ENCODE measurements at places on chromosomes 11 and 22.

DNA sequence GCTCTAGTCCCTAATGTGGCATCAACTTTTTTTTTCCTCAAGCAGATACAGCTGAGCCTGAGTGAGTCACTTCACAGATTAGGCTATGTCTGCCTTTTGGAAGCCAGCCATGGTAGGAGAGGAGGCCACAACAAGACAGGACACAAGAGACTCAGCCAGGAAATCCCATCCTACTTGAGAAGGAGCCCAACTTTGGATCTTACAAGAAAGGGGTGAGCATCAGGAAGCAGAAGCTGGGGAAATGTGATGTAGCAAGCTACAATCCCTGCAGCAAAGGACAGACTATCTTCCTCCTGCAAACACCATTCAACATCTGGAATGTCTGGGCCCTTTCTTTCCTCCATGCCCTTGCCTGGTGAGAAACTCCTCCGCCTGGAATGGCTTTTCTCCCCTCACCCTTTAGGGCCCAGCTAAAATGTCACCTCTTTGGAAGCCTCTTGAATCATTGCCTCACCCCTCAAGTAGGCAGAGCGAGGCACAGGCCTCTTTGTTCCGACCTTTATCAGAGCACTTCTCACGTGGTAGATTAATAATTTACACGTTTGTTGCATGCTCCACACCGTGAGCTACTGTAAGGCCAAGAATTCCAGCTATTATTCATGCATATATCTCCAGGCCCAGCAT is 156.4 kb upstream of the PITPNB start:
- DNase-seq: no peak

GRCh38 chr11:116771935-116772334 is 852 bp downstream of the BUD13 start:
- DNase-seq: no peak

DNA sequence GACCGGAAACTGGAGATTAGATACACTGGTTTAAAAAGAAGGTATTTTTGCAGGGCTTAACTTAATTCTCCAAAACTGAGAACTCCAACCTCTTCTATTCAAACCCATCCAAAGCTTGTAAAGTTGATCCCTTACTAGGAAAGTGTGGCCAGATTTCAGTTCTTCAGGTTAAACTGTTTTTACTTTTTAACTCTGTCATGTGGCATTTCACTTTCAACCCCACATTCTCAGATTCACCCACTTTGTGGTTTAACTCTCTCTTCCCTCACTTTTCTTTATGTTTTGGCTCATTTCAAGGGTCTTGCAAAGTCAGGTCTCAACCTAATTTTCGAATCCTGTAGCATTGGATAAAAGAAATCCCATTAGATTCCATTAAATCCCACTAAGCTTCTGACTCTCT is 75.4 kb downstream of the MPPED2 start:
- DNase-seq: no peak

DNA sequence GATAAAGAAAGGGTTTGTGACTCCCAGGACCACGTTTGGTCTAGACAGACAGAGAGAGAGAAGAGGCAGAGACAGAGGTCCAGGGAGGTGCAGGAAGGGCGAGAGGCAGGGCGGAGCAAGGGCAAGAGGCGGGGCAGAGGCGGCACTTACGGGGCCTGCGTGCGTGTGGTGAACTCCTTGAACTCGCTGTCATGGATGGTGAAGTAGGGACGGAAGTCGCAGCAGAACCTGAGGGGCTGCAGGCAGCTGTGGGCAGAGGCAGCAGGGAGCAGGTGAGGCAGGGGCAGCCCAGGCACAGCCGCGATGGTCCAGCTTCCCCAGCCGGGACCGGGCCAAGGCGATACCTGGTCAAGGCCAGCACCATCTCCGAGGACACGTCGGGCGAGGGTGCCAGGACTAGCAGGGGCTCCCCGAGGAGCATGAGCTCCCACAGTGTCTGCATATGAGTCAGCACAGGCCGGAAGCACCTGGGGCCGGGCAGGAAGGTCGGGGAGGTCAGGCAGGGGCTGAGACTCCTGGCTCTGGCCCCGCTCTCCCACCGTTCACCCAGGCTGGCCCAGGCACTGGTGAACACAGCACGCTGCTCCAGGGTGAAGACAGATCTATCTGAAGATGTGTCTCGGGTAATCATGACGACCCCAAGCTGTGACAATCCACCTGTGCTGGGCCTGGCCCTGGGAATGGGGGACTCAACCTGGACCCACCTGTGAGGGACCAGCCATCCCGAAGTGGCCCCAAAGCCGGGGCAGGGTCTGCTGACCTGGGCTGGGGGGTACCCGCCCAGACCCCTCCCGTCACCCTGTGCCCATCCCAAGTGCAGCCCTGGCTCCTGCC is 7.2 kb upstream of the PLXNB2 start:
- DNase-seq: no peak

GRCh38 chr11:33018840-33019239 is 3.2 kb downstream of the DEPDC7 start:
- no peak for DNase-seq

DNA sequence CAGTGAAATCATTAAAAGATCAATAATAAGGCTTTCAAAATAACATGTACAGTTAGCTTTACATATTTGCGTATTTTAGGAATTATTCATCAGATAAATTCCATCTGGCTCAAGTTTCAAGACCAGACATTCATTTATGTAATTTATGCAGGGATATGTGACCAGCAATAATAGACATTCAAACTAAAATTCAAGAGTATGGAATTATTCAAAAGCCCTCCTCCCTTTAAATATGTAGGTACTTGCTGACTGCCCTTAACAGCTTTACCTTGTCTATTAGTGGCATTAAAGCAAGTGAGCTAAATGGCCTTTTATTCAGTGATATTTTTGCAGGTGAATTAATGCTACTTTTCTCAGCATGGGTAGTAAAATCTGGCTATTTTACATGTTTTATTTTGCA is 126.1 kb downstream of the LRRC4C start:
- DNase-seq: no peak

- no peak for DNase-seq
Measured at GRCh38 chr11:68099474-68100405, 21.4 kb downstream of the CHKA start.

DNA sequence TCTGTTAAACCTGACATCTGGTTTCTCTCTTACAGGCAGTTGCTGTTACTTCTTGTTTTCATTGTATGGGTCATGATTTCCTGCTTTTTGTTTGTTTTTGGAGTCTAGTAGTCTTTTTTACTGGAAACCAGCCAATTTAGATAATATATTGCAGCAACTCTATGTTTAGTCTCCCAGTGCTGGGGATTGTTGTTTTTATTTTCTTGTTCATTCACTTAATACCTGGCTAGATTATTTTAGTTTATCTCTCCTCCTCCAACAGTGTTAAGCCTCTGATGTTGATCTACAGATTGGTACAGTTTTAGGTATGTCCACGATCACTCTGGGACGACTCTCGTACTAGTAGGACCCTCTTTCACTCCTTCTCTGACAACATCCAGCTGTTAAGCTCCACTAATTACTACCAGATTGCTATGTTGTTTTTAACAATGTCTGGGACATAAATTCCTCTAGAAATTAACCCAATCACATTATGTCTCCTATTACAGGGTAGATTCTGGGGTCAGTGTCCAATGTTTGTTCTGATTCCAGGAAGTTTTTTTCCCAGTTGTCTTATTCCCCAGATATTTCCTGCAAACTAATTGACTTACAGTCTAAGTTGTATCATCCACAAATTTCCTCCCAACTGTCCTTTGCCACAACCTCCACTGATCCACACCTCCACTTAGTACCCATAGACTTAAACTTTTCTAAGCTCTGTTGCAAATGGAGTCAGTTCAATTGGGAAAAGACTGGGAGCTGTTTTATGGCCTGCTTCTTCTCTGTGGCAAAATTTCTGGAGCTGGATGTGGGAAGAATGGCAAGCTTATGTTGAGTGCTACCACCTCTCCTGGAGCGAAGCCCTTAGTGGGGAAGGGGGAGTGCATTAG is 1280.6 kb upstream of the CNTN5 start:
- DNase-seq: no peak

DNA sequence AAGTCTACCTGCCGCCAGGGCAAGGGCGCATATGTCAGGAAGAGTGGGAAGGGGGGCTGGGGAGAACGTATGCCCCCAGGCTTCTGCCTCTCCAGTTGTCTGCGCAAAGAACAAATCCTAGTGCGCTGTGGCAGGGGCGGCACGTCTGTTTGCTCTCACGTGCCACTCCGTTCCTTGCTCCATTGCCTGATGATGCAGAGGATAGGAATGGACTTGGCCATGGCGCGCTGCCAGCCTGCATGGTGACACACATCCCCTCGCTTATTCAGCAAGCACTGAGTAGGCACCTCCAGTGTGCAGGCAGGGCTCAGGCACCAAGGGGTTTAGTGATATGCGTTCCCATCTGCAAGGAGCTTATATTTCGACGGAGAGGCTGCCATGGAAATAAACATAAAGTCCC is 45.4 kb upstream of the SLC22A12 start:
- no peak for DNase-seq

- DNase-seq: no peak
Measured at GRCh38 chr11:114098927-114099326, 39.4 kb downstream of the ZBTB16 start.

GRCh38 chr11:65630215-65630614 is 7.7 kb upstream of the SIPA1 start:
- DNase-seq: no peak

GRCh38 chr22:30201945-30202344 is 44.6 kb downstream of the LIF start:
- DNase-seq: no peak

DNA sequence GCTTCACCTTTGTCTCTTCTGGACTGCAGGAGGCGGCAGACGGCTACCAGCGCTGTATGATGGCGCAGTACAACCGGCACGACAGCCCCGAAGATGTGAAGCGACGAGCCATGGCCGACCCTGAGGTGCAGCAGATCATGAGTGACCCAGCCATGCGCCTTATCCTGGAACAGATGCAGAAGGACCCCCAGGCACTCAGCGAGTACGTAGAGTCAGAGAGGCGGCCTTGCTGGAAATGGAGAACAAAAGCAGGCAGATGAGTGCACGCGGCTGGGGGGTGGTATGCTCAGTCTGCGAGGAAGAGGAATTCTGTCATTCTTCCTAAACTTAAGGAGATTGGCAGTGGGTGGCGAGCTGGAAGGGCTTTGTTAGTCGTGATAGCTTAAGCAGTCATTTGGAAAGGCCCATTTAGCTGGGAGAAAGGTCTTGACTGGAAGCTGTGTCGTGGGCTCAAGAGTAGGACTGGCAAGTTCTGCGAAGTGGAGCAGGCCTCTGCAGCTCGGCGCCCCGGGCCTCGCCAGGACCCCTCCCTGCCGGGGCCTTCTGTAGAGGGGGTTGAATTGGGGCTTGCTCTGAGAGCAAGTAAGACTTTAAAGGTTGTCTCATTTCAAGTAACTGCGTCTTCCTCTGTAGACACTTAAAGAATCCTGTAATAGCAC is 3.0 kb upstream of the FERMT3 start:
- no peak for DNase-seq

- no peak for DNase-seq
Measured at GRCh38 chr11:119964136-119965025, 173.5 kb downstream of the TRIM29 start.

DNA sequence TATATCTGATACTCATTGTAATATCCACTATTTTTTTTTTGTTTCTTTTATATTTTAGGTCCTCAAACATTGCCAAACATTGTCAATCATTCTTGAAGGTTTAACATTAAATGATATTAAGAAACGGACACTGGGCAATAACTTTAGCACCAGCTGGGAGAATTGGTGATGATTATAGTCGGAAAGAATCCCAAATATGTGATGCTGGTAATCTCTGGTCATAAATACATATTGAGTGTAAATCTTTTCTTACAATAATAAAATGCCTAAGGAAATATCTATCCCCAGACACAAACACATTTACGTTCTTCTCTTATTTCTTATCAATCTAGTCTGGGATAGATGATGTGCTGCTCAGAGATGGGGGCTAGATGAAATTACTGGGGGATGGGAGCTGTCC is 25.2 kb downstream of the OR51E2 start:
- DNase-seq: no peak

DNA sequence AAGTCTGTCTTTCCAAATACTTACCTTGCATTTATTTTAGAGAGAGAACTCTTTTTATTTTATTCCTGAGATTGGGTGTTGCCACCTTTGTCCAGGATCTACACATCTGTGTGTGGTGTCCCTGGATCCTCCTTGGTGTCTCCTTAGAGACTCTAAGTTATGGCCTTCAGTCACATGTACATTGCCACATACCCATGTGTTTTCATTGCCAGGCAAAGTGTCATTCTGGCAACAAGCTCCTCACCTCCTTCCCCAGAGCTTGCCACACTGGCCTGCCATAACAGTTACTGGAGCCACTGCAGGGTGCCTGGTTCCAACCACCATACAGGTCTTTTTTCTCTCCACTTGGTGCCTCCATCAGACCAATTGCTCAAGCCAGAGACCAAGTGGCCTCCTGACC is 379.7 kb downstream of the NTM start:
- DNase-seq: no peak

DNA sequence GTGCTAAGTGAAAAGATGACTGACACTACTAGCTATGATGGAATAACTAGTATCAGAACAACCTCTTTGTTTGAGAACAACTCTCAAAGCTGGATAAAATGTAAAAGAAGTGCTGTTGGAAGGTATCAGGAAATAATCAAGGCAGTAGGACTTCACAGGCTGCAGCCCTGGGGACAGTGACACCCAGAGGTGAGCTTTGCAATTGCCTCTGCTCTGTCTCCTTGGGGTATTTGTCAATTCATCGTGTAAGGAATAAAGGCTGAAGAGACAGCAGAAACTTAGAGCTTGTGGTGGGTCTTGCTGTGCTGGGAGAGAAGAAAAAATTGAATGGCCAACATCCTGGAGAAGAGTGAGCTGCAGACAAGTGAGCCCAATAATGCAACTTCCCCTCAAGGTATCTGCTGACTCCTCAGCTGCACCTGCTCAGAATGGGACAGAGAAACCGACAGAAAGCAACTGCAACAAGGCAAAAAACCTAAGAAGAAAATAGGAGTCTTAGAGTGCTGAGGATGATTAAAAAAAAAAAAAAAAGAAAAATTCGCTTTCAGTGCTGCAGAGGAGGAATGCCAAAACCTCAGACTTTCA is 141.1 kb downstream of the RCN1 start:
- DNase-seq: peak; percentile 62

DNA sequence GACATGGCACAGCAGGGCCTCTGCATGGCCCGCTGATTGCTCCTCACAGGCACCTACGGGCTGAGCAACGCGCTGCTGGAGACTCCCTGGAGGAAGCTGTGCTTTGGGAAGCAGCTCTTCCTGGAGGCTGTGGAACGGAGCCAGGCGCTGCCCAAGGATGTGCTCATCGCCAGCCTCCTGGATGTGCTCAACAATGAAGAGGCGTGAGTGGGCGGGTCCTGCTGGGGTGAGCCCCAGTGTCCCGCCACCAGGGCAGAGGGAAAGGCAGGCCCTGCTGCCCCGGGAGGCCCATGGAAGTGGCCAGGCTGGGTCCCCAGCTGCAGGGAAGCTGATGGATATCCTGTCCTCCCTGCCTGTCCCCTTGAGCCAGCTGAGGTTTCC is 18.6 kb upstream of the DGCR8 start:
- no peak for DNase-seq

GRCh38 chr22:27130906-27131305 is 473.5 kb downstream of the MIAT start:
- DNase-seq: no peak

Measured in endothelial cell (in vitro differentiated cells).